Neural crest cell (in vitro differentiated cells): ENCODE measurements at places on chromosomes 16 and 17.

GRCh38 chr17:40022961-40023541 lies 7.8 kb downstream of the CSF3 start:
- H3K4me3 ChIP-seq = no peak overlapping the region
- peaks cover 6% of the 10 kb centered on the region for H3K4me1 ChIP-seq
- H3K27ac ChIP-seq = no peak overlapping the region
- H3K27me3 ChIP-seq = no peaks in the 10 kb centered on the region
- peaks cover 10% of the 10 kb centered on the region for H3K36me3 ChIP-seq

GRCh38 chr16:87310610-87311009 lies 6.6 kb downstream of the C16orf95 start:
- DNase-seq = no peak
- no peaks in the 10 kb centered on the region for H3K27me3 ChIP-seq
- peaks cover 7% of the 10 kb centered on the region for H3K36me3 ChIP-seq
- H3K4me3 ChIP-seq = no peak overlapping the region

DNA sequence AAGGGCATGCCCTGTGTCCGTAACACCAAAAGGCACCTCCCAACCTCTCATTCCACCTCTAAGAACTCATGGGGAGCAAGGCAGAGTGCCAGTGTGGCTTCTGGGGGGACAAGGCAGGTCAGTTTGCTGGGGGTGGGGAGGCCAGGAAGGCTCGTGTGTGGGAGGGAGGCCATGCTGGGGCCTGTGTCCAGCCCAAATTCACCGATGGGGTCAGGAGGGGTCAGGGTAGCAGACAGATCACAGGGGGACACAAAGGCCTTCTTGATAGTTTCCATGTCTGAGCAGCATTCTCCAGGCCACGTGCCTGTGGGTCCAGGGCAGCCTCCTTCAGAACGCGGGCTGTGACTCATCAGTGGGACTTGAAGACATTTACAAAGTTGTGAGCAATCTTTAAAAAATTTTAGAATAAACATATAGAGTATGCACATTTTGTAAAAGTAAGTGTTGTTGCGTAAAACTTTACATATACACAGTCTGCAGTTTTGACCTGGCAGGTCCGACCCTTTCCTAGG lies 20.9 kb downstream of the SPACA3 start:
- no peak overlapping the region for H3K27ac ChIP-seq
- DNase-seq = no peak
- H3K4me3 ChIP-seq = no peak overlapping the region
- peaks cover 14% of the 10 kb centered on the region for H3K4me1 ChIP-seq
- H3K27me3 ChIP-seq = no peaks in the 10 kb centered on the region

GRCh38 chr16:25073854-25074253 lies 37.7 kb upstream of the LCMT1 start:
- H3K36me3 ChIP-seq = no peaks in the 10 kb centered on the region
- H3K4me1 ChIP-seq = no peaks in the 10 kb centered on the region
- no peaks in the 10 kb centered on the region for H3K27me3 ChIP-seq
- no peak overlapping the region for H3K27ac ChIP-seq

GRCh38 chr16:84239909-84240308 lies at the start of gene KCNG4:
Gene KCNG4 (minus strand): TSS chr16:84240012. CDS start chr16:84237485, 2,527 bp downstream.
- no peaks in the 10 kb centered on the region for H3K36me3 ChIP-seq
- H3K27me3 ChIP-seq = peaks cover 12% of the 10 kb centered on the region
- no peak for DNase-seq
- no peak within 1 kb of the TSS for H3K4me3 ChIP-seq
- peaks cover 9% of the 10 kb centered on the region for H3K4me1 ChIP-seq

DNA sequence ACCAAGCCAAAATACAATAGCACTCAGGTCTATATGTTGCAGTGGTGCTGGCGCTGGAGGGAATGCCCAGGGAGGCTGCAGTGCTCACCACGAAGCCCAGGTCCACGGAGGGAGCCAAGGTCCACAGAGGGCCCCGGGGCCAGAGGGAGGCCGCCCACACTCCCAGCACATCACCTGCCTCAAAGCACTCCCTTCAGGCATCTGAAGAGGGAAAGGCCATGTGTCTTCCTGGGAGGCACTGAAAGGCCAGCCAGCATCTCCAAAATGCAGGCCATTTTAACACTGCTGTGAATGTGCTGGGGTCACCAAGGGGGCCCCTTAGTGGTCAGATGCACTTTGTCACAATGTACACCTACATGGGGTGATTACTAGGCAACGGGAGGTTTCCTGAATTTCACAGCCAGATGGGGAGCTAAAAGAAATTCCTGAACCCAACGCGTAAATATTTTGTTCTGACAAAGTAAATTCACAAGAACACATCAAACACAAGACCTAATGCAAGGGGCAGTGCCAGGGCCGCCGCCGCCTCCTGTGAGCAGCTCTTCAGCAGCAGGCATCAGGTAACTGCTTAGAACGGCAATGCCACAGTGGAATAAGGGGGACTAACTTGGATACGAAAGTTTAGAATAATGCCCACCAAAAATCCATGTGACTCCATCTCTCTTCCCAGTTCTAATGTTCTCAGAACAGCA lies 42.8 kb downstream of the USP22 start:
- H3K27ac ChIP-seq = no peak overlapping the region
- no peak for DNase-seq
- peak overlapping the region; percentile 75 for H3K4me3 ChIP-seq
- peaks cover 22% of the 10 kb centered on the region for H3K36me3 ChIP-seq
- peaks cover 13% of the 10 kb centered on the region for H3K27me3 ChIP-seq

DNA sequence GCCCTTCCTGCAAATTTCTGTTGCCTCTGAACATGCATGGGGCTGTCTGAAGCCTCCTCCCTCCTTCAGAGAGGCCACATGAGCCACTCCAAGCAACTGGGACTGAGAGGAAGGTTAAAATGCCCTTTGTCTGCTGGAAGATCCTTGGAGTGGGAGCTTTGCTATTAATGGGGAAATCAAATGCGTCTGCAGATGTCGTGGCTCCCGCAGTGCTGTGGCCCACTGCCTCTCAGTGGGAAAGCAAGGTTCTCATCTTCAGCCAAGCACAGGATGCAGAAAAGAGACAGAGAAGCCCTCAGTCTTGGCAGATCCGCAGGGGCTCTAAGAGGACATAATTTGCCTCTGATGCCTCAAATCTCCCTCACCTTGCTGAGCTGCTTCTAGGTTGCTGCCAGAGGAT lies 34.8 kb downstream of the PEMT start:
- H3K27ac ChIP-seq = no peak overlapping the region
- no peak overlapping the region for H3K4me3 ChIP-seq
- H3K4me1 ChIP-seq = peaks cover under 1% of the 10 kb centered on the region
- no peaks in the 10 kb centered on the region for H3K36me3 ChIP-seq
- no peak for DNase-seq
- H3K27me3 ChIP-seq = no peaks in the 10 kb centered on the region

GRCh38 chr16:85535352-85536072 lies 77.6 kb upstream of the GSE1 start:
- DNase-seq = no peak
- H3K4me1 ChIP-seq = peaks cover 23% of the 10 kb centered on the region
- no peaks in the 10 kb centered on the region for H3K36me3 ChIP-seq
- H3K27ac ChIP-seq = no peak overlapping the region
- H3K27me3 ChIP-seq = peaks cover 9% of the 10 kb centered on the region
- H3K4me3 ChIP-seq = no peak overlapping the region

DNA sequence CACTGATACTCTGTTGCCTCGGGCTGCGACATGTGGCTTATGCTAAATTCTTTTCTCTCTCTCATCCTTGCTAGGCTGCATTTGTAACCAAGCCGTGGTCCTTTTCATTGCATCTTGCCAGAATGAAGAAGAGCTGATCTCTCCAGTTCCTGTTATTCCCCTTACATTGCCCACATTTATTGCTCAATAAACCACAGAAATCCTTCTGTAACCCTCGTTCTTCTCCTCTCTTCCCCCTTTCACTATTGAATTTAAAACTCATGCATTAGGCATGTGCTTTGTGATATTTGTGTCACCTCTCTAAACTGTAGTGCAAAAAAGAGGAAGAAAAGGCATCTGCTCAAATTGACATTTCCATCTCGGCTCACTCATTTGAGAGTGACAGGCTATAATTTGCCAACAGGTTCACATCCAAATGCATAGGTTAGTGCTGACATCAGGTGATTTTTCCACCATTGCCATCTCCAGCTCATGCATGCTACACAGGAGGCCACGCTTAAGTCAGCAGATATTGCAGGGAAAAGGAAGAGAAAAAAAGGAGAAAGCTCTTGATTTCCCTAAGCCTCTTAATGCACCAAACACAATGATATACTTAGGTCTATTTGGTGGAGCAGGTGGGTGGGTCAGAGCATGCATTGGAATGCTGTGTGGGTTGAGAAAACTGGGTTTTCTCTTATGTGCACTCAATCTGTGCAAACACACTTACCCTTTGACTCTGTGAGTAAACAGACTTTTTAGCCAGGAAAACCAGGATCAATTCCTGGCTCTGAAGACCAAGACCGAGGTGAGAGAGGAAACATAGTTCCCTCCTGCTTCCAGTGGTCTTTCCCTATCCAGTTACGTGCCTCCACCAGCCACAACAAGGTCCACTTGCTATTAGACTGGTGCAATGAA lies 642.7 kb downstream of the HS3ST4 start:
- H3K4me3 ChIP-seq = no peak overlapping the region
- no peaks in the 10 kb centered on the region for H3K36me3 ChIP-seq
- H3K4me1 ChIP-seq = peaks cover 6% of the 10 kb centered on the region
- no peak for DNase-seq

DNA sequence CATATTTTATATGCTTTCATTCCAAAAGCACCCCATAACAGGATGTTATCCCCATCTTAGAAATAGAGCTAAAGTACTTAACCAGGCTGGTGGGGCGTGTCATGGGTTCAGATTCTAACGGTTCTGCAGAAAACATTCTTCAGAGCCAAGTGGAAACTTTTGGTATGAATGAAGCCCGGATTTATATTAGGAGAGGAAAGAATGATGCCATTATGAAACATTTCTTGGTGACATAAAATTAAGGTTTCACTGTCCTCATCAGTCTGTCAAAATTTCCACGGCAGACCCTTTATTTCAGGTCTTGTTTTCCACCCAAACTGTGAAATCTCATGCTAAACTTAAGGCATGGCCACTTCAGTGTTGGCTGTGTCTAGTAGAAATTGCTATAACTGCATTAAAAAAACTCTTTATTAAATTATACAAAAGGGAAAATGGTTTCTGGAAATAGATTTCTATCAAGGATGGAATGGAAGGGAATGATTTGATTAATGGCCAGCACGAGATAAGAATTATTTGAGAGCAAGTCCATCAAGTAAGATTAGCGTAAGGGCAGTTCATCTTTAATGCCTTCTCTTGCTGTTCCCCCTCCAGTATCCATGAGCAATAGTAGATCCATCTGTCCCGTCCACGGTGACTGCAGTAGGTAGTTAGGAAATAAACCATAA lies 11.7 kb downstream of the PRKCA start:
- H3K4me3 ChIP-seq = no peak overlapping the region
- no peak for DNase-seq
- H3K27me3 ChIP-seq = no peaks in the 10 kb centered on the region
- H3K4me1 ChIP-seq = peaks cover 19% of the 10 kb centered on the region
- H3K36me3 ChIP-seq = peaks cover 9% of the 10 kb centered on the region

- H3K36me3 ChIP-seq = no peaks in the 10 kb centered on the region
- peaks cover 36% of the 10 kb centered on the region for H3K27me3 ChIP-seq
- no peak for DNase-seq
- no peak overlapping the region for H3K4me3 ChIP-seq
These were observed 43.3 kb downstream of the SALL1 start for GRCh38 chr16:51107742-51108141.

DNA sequence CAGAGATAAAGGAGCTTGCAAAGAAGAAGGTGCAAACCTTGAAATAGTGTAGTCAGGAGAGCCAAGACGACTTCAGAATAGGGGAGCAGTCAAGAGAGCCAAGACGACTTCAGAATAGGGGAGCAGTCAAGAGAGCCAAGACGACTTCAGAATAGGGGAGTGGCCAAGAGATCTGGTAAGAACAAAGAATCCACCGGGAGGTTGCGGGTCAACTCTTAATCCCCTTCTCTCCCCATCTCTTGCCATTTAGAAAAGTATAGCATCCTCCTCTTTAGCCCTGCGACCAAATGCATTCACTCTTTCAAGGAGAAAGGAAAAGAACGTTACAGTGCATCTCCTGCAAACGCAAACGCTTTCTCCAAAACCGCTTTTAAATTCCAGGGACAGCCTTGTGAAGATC lies 713 bp downstream of the KNOP1 start:
- H3K4me3 ChIP-seq = peak overlapping the region; percentile 99
- peaks cover 23% of the 10 kb centered on the region for H3K36me3 ChIP-seq
- H3K27me3 ChIP-seq = no peaks in the 10 kb centered on the region
- H3K4me1 ChIP-seq = peaks cover 27% of the 10 kb centered on the region

DNA sequence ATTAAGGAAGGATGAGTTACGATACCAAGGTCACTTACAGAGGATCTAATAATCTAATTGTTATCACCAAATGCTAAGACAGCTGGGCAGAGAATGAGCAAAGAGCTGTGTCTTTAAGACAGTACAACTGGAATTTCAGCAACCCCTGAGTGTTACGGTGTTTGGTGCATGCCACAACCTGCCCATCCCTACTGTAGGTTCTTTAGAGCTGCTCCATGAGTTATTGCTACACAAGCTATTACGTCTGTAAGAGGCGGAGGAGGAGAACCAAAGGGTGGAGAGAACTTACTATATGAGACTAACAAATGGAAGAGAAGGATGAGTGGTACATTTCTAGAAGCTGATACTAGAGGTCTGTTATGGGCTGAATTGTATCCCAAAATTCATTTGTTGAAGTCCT lies 14.2 kb upstream of the C17orf78 start:
- no peak overlapping the region for H3K27ac ChIP-seq
- H3K27me3 ChIP-seq = no peaks in the 10 kb centered on the region
- no peak for DNase-seq
- H3K4me3 ChIP-seq = no peak overlapping the region
- peaks cover 11% of the 10 kb centered on the region for H3K36me3 ChIP-seq

GRCh38 chr17:74957935-74958740 lies 14.4 kb downstream of the HID1 start:
- peaks cover 18% of the 10 kb centered on the region for H3K27me3 ChIP-seq
- H3K4me1 ChIP-seq = peaks cover 3% of the 10 kb centered on the region
- no peak overlapping the region for H3K4me3 ChIP-seq
- no peak overlapping the region for H3K27ac ChIP-seq

- DNase-seq = no peak
- no peak overlapping the region for H3K4me3 ChIP-seq
- no peak overlapping the region for H3K27ac ChIP-seq
- no peaks in the 10 kb centered on the region for H3K27me3 ChIP-seq
- no peaks in the 10 kb centered on the region for H3K4me1 ChIP-seq
These were observed 239.6 kb downstream of the CDH11 start for GRCh38 chr16:64882078-64882784.

DNA sequence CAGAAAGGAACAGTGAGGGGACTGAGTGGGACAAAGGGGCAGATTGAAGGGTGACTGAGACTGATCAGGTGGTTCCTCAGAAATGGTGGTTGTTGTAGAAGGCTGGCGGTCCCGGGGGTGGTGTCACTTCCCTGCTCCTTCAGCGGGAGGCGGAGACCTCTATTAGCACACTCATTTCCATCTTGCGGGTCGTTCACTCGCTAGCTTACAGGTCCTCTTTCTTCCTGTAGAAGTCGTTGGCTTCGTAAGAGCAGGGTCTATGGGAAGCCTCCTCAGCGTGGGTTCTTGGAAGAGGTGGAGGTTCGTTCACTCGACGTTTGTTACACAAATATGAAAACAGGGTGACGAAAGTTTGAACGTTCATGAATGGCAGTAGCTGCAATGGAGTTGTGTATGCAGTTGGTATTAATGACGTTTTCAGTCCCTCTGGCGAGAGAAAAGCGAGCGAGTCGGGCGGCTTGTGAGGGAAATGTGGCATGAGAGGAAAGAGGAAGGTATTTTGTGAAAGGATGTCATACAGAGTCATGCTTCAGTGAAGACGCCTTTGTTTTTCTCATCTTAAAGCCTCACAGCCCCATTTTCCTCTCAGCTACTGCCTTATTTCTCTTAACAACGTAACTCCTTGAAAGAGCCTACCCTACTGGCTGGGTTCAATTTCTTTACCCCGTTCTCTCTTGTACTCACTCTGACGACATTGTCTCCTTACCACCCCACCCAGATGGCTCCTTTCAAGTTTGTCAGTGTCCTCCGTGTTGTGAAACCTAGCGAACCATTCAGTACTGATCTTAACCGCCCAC lies 667 bp downstream of the EFCAB13 start:
- H3K4me3 ChIP-seq = peak overlapping the region; percentile 92
- no peak for DNase-seq
- peak overlapping the region; percentile 97 for H3K27ac ChIP-seq
- H3K27me3 ChIP-seq = peaks cover 21% of the 10 kb centered on the region
- H3K4me1 ChIP-seq = peaks cover 25% of the 10 kb centered on the region
